Activated CD4-positive, alpha-beta T cell treated with anti-CD3 and anti-CD28 coated beads, Interleukin-2, amount 50 U/mL, for 4 hours (primary cell): ENCODE measurements at places on chromosomes 7 and 10.

- DNase-seq, result no peak
Observed at GRCh38 chr10:77590344-77591237, 47.0 kb downstream of the KCNMA1 start.

- DNase-seq, result no peak
Observed at GRCh38 chr7:47266131-47266706, 315.7 kb downstream of the TNS3 start.

GRCh38 chr7:12757443-12757842, 70.0 kb downstream of the ARL4A start:
- no peak for DNase-seq

DNA sequence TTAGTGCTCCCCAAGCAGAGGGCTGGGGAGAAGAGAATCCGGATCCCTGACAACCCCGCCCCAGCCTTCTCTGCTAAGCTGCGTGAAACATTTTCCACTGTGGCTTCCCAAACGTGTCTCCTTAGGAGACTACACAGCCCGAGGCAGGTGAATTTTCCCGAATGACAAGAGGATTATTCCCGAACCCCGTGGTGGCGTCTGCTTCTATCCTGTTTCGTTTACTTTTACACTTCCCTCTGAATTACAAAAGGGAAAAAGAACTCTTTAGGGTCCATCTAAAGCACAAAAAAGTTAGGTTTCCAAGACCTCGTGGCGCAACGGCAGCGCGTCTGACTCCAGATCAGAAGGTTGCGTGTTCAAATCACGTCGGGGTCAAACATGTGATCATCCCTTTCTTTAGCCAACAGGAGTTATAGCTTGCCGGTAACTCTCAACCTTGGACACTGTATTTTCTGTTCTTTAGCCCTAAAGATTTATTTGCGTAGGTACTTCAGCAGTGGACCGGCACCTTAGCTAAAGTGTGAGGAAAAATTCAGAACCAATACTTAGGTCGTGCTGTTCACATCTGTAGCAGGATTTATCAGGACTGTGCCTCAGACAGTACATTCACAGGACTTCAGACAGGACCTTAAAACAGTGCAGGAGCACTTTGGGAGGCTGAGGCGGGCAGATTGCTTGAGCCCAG, 3.2 kb upstream of the ZNF789 start:
- DNase-seq, result no peak

DNA sequence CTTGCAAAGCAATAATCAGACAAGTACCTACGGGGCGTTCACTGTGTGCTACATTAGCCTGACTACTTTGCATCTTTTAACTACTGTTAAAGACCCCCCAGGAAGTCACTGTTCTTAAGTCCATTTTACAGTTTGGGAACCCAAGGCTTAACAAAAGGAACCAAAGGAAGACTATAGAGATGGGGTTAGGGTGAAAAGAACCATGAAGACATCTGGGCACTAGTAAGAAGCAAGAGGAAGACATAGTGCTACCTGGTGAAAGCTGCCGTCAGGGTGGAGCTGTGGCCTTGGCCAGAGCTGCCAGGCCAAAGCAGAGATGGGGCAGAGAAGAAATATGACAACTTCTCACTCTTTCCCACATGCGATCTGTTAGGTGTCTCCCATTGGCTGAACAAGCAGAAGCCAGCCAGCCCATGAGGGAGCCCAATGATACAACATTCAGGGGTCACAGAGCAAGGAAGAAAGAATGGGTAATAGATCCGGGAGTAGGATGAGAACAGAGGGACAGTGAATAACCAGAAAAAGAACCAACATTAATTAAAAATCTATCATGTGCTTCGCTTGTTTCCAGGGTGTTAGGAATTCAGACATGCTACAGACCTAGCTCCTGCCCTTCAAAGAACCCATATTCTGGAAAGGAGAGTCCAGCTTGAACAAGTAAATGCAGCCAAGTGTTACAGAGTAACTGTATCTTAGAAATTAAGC, 85.4 kb downstream of the ARID5B start:
- DNase-seq, result no peak

DNA sequence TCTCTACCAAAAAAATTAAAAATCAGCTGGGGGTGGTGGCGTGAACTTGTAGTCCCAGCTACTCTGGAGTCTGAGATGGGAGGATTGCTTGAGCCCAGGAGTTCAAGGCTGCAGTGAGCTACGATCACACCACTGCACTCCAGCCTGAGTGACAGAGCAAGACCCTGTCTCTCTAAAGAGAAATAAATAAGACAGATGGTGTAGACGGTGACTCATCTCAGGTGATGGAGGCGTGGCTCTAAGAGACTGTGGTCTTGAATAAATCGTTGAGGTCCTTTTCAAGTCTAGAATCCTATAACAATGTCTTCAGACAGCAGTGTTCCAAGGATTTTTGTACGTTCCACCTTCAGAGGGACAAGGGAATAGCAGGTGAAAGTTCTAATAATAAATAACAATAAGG, 53.8 kb upstream of the PFKFB3 start:
- peak; percentile 39 for DNase-seq

DNA sequence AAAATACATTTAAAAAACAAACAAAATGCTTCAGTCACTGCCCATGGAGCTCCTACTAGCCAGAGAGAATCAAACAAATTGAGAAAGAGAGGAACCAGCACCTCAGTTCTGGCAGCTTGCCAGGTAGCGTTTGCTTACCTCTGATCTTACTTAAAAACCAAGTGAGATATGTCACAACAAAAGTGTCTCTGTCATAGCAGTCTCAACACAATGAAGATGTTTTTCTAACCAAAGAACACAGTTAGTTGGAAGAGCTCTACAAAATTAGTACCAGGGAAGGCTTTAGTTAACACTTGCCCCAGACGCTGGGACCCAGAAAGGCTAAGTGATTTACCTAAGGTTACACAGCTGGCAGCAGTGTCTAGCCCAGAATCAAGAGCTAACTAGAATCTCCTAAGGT, 3.4 kb downstream of the DOCK4 start:
- DNase-seq, result peak; percentile 7
